ENCODE measurements at places on chromosomes 16 and 17.
A peak's percentile ranks its signal among the peaks of the same experiment; 100 is the strongest.

- DNase-seq, result no peak
Measured at GRCh38 chr17:15967706-15968399, 22.9 kb downstream of the ADORA2B start.

GRCh38 chr17:80846932-80847331 lies 144.7 kb upstream of the CHMP6 start:
- DNase-seq, result no peak

GRCh38 chr16:29308644-29309546 lies 97.6 kb downstream of the NPIPB11 start:
- DNase-seq, result no peak

DNA sequence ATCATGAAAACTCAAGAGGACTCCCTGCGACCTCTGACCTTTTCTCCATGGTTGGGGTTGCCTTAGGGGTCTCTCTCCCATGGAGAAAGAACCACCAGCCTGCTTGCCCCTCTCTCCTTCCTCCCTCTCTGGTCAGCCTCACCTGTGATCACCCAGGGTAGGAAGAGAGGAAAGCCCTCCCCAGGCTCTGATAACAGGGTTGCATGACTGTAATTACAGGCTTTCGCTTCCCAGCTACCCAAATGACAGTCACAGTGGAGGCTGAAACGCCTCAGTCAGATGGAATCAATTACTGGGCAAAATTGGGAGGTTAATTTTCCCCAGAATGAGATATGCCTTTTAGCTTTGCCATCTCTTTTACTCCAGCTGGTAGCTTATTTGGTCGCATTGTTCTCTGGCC lies 265.8 kb upstream of the SOX9 start:
- no peak for DNase-seq

GRCh38 chr17:30369995-30370394 lies 8.7 kb upstream of the CPD start:
- no peak for DNase-seq

- no peak for DNase-seq
Measured at GRCh38 chr17:45296833-45297124, 20.0 kb downstream of the MAP3K14 start.

DNA sequence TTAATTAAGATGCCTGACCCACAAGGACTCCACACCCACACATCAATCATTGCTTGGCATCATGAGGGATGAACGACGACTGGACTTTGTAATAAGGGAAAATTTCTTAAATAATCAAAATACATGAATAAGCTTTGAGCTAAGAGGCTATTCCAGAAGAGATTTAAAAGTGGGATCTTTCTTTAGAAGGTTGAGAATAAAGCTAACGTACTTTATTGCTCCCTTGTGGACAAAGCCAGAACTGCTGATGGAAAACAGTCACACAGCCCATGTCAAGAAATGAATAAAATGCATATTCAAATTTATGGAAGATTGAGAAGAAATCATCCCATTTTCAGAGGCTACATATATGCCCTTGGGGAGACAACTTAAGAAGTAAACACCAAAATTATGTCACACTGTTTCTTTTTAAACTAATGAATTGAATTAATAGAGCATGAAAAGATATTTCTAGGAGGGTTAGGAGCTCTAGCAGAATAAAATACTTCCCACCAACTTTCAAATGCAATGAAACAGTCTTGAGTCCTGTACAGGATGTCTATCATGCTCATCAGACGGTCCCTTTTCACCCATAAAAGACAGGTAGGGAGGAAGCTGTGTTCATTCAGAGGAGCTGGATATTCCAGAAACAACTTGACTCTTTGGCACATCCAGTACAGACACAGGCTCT lies 60.2 kb upstream of the PHOSPHO1 start:
- peak; percentile 24 for DNase-seq

- DNase-seq, result peak; percentile 98
Measured at GRCh38 chr17:8435245-8436168, at the start of gene NDEL1. TSS of gene NDEL1 (plus strand) at chr17:8435884. CDS start at chr17:8444272, 8,388 bp downstream.

Measured in hematopoietic multipotent progenitor cell (in vitro differentiated cells).